ENCODE measurements at places on chromosomes 6 and 20. TPM values are rescaled to one million over a fixed set of nuclear protein-coding genes. Genes with fewer than 3 reads are reported as not detected.

DNA sequence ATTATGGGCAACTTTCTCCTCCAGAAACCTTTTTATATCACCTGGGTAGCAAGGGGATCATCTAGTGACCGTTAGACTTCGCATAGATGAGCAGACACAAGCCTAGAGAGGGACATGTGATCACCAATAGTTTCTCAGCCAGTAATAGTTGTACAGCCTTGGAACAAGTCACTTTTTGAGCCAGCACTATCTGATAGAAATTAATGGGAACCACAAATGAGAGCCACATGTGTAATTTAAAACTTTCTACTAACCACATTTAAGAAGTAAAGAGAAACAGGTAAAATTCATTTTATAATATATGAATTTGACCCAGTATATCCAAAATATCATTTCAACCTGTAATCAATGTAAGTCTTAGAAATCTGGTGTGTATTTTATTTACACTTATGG, 592 bp upstream of the CTNNBL1 start:
- DNase-seq = no peak
- no peaks in the 10 kb centered on the region for H3K27me3 ChIP-seq
- H3K4me1 ChIP-seq = peaks cover 16% of the 10 kb centered on the region
- H3K36me3 ChIP-seq = no peaks in the 10 kb centered on the region
- peak overlapping the region; percentile 19 for H3K4me3 ChIP-seq

- peaks cover 3% of the 10 kb centered on the region for H3K4me1 ChIP-seq
- peak overlapping the region; percentile 51 for H3K27ac ChIP-seq
- peak overlapping the region; percentile 24 for H3K4me3 ChIP-seq
- H3K27me3 ChIP-seq = no peaks in the 10 kb centered on the region
Observed at GRCh38 chr6:5866547-5867051, 140.1 kb downstream of the NRN1 start.

- H3K4me3 ChIP-seq = no peak overlapping the region
- H3K27me3 ChIP-seq = no peaks in the 10 kb centered on the region
- H3K27ac ChIP-seq = no peak overlapping the region
Observed at GRCh38 chr20:25402583-25402982, 4.9 kb upstream of the GINS1 start.

Gene CASS4
- 2.5 TPM for total RNA-seq

Gene PLA2G7
- total RNA-seq = not detected
